ENCODE measurements at places on chromosomes 1 and 21.

DNA sequence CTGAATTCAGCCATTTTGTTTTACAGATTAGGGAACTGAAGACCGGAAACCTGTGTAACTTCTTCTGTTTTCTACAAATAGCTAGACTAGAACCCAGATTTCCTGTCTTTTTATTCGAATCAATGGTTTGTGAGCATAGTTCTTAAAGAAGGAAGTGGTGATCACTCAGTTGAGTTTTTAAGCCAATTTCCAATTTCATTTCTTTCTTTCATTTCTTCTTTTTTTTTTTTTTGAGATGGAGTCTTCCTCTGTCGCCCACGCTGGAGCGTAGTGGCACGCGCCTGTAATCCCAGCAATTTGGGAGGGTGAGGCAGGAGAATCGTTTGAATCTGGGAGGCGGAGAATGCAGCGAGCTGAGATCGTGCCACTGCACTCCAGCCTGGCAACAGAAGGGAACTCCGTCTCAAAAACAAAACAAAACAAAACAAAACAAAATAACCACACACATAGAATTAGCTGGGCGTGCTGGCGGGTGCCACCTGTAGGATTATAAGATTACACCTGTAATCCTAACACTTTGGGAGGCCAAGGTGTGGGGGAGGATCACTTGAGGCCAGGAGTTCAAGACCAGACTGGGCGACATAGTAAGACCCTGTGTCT lies 3.0 kb upstream of the MDM4 start:
- DNase-seq: no peak

- peak; percentile 61 for DNase-seq
Measured at GRCh38 chr21:42524341-42525028, 10.8 kb downstream of the SLC37A1 start.

DNA sequence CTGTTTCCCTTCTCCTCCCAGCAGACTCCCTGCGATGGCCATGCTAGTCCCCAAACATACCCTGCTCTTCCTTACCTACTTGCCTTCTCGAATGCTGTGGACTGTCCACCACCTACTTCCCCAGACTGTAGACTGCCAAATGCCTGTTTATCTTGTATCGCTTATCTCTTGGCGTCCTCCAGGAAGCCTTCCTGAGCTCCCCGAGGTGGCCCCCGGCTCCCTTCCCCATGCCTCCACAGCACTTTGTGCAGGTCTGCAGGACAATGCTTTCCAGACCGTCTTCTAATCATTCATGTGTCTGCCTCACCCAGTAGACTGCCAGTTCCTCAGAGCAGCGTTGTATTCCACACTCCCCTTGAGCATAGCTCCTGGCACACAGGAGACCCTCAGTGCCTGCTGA lies 41.7 kb downstream of the RHBG start:
- DNase-seq: no peak

- DNase-seq: peak; percentile 74
Measured at GRCh38 chr1:72000809-72001208, 281.5 kb downstream of the NEGR1 start.

DNA sequence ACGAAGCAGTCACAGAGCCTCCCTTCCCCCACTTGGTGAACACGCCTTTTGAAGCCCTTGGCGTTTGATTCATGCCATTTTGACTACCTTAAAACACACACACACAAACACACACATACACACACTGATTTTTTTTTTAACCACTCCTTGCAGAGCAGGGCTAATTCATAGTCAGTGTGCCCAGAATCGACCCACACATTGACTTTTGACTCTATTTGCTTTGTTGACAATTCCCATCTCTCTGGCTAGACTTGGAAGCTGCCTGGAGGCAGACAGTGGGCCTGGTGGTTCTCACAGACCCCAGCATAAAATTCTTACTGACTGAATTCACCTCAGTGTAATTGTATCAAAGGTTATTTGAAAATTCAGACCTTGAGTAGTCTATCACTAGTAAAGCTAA lies 30.3 kb downstream of the CAPN8 start:
- no peak for DNase-seq

DNA sequence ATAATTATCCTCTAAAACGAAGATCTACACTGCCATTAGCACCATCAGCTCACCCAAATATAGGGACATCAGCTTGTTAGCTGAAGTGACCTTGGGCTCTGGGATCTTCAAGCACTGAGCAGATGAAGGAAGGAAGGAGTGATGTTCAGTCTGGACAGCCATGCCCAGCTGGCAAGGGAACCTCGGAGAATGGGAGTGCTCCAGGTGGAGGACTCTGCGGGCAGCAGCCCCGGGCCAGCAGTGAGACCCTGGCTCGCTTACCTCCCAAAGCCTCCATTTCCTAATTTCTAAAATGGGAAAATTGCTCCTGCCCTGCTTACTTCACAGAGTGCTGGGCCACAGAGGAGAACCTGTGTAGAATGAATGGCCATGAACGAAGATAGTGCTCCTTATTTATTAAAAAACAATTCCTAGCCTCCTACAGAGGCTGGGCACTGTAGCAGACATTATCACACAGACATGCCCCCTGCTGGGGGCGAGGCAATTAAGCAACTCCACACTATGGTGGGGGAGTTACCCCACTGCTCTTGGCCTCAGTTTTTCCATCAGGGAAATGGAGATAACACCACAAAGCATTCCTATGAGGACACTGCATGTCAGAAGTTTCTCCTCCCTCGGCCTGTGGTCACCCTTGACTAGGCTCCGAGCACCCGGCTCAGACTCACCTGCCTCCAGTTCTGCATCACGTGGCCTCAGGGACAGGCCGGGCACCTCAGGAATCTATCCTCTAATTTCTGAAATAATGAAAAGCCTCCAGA lies 117.6 kb downstream of the KCNN3 start:
- no peak for DNase-seq

DNA sequence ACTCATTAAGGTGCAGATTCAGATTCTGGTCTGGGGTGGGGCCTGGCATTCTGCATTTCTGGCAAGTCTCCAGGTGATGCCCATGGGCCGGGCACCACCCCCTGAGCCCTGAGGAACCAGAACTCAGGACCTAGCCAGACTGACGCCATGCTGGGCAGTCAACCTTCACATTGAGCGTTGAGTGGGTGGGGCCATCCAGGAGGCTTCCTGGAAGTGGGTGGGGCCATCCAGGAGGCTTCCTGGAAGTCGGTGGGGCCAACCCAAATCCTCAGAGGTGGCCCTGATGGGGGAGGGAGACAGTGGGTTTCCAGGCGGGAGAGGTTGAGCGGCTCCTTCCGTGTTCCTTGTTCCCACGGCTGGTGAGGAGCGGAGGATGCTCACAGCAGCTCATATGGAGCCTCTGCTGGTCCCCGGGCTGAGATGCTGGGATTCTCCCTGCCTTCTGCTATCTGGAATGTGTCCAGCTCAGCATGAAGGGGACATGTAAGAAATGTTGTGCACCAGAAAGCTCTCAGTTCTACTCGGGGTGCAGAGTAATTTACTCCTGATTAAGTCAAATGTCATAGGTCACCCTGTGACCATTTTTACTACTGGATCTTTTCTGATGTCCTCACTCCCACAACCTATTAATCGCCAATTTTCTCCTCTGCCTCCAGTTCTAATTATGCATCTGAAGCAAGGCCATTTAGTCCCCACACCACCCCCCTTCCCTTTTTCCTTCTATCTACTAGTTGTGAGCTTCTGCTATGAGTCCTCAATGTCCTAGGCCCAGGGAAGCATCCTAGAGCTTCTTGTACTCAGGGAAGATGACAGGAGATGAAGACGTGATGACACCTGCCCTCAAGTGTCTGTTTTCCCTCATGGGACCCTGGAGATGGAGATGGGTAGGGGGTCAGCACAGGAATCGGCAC lies 435.4 kb downstream of the PTPRU start:
- DNase-seq: peak; percentile 12

DNA sequence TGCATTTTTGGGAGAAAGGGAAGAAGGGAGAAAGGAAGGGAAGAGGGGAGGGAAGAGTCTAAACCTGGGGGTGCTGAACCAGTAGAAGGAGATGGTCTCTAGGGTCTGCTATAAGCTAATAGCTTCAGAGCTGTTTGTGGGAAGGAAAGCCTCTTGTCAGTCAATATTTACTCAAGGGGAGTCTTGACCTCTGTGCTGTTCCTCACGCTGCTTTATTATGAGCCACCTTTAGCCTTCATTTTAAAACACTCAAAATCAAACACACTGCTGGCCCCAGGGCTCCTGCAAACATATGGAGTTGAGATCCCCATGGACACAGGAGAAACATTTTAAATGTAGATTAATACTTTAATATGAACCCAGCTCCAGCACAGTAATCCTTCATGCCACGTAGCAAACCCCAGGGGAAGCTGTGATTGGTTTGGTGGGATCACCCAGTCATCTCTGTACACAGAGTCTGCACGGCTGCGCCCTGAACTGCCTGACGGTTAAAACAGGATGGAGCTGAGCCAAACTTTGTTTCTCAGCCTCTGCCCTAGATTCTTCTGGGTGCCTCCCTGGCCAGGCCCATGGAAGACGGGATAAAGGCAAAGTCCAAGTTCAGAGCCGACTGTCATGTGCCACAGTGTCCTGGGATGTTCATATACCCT lies 40.2 kb upstream of the VWA5B1 start:
- DNase-seq: no peak

DNA sequence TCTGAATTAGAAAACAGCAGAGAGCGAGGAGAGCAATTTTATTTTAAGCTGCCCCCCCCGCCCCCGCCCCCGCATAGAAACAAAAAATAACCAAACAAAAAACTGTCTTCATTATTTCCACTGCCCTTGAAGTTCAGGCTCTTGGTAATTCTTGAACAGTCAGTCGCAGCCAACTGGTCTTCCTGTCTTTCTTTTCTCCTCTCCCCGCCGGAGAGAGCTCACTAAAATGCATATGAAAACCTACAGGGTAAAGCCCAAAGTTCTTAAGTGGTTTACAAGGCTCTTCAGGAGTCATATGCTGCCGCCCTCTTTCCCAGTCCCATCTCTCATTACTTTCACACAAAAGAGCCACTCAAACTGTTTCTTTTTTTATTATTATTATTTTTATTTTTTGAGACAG lies 1.1 kb upstream of the ANKRD35 start:
- DNase-seq: no peak

DNA sequence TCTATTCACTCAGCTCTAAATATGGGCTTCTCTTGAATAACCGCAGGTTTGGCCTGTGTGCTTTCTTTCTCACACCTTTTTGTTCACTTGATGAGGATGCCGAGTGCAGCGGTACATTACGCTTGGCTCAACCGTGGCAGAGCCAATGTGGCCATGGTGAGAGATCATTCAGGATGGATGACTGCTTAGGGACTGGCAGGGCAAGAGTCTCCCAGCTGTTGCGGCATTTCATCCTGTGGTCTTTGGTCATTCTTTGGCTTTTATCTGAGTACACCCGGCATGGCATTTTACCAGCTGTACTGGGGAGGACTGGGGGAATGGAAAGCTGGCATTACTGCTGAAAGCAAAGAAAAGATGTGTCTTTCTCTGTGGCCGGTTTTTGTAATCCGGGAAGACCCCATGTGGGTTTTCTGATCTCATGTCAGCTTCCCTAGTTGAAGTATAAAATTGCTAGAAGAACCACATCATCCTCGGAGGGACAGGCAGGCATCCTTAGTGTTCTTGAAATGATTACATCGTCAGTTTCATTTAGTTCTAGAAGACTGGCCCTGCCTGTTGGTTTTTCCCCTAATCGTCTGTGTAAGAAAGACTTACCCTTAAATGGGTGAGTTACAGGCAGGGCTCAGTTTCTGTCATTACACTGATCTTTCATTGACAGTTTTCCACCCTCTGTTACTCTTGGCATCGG lies 15.1 kb downstream of the PCP4 start:
- no peak for DNase-seq

GRCh38 chr21:42668298-42668992 lies 15.0 kb downstream of the PDE9A start:
- DNase-seq: no peak

GRCh38 chr1:155970531-155971167 lies 7.7 kb downstream of the ARHGEF2 start:
- DNase-seq: peak; percentile 53

GRCh38 chr1:25725482-25725881 lies 74.5 kb upstream of the SELENON start:
- DNase-seq: no peak

DNA sequence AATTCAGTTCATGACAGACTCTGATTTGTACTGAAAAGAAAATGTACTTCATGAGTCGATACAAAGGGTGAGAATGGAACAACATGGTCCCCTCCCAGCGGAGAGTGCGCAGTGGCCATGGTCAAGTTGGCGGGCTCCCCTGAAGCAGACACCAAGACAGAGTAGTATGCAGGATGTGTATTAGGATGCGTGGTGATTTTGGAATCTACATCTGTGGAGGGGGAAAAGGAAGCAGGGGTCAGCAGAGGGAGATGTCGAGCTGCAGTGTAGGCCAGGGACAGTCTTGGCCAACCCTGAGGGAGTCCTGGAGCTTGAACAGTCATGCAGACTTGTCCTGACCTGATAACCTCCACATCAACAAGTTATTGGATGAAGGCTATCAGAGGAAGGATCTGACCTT lies 481.0 kb downstream of the OMA1 start:
- peak; percentile 55 for DNase-seq

- no peak for DNase-seq
Measured at GRCh38 chr1:71399594-71399993, 318.8 kb upstream of the ZRANB2 start.

- DNase-seq: no peak
Measured at GRCh38 chr1:52636721-52637695, 4.0 kb downstream of the SHISAL2A start.

- DNase-seq: peak; percentile 89
Measured at GRCh38 chr1:27300341-27301051, 21.5 kb upstream of the TMEM222 start.

DNA sequence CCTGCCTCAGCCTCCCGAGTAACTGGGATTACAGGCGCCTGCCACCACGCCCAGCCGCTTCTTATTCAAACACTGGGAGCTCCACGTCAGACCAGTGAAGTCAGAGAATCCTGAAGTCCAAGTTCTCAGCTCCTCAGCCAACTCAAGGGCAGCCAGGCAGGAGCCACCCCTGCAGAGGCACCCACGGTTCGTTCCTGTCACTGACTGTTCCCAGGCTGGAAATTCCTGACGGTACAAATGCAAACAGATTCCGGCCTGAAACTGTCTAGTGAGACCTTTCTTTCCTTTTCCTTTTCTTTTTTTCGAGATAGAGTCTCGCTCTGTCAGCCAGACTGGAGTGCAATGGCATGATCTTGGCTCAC lies 11.7 kb downstream of the SLC35E2B start:
- no peak for DNase-seq

- no peak for DNase-seq
Measured at GRCh38 chr1:164982545-164982944, 374.0 kb downstream of the LMX1A start.

DNA sequence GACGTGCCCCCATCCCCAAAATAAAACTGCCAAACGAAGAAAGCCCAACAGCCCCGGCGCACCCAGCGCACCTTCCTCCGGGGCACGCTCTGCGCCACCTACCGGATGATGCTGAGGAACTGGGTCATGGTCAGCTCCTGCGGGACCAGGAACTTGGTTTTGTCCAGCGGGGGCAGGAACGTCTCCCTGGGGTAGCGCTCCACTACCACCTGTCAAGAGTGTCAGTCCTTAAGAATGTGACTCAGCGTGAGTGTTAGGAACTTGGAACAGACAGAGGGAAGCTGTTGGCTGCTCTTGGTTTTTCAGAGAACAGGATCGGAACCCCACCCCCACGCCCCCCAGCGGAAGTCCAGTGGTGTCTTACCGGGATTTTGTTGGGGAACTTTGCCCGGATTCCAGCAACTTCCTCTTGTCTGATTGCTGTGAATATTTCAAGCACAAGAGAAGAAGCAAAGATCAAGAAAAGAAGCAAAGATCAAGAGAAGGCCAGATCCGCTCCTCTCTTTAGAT lies 431 bp downstream of the MAP1LC3C start:
- DNase-seq: peak; percentile 82

GRCh38 chr1:110380672-110381283 lies 10.0 kb downstream of the SLC16A4 start:
- DNase-seq: no peak
